ENCODE measurements at places on chromosomes 5 and 9.

- no peak for DNase-seq
These were observed 99.7 kb upstream of the OSMR start for GRCh38 chr5:38745836-38746732.

- DNase-seq: no peak
These were observed 73.2 kb downstream of the KIAA1958 start for GRCh38 chr9:112559629-112560413.

DNA sequence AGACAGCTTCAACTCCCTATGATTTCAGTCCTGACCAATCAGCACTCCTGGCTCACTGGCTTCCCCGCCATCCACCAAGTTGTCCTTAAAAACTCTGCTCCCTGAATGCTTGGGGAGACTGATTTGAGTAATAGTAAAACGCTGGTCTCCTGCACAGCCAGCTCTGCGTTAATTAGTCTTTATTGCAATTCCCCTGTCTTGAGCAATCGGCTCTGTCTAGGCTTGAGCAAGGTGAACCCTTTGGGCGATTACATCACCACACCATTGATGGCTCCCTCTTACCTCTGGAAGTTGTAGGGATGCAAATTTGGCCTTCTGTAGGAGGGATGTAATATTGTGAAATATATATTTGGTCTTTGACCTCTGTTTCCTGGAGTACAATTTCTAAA is 2.9 kb upstream of the SLC23A1 start:
- DNase-seq: no peak

DNA sequence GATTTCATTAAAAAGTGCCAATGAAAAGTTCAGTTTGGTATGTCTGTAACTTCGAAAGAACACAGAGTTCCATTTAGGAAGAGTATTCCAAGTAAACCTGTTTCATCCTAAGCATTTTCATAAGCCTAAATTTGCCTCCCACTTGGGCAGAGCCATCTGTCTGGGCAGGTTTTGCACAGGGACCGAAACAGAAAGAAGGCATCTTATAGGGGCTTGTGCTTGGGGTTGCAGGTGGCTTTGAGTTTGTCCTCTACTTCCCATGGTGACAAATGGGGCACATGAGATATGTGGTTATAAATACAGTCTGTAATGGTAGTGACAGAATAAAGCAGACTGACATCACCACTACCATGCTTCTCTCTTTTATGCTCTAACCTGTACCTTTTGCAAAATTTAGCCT is 63.7 kb downstream of the MCTP1 start:
- DNase-seq: no peak

GRCh38 chr5:146016764-146017484 is 80.5 kb downstream of the SH3RF2 start:
- DNase-seq: no peak

All from glutamatergic neuron (in vitro differentiated cells).